ENCODE measurements at places on chromosomes 1 and 21.

GRCh38 chr1:81549588-81550127 is 251.1 kb upstream of the ADGRL2 start:
- DNase-seq = no peak

- no peak for DNase-seq
These were observed 90.3 kb upstream of the PAXBP1 start for GRCh38 chr21:32861866-32862265.

GRCh38 chr1:161138431-161138830 is 6.0 kb upstream of the DEDD start:
- no peak for DNase-seq

DNA sequence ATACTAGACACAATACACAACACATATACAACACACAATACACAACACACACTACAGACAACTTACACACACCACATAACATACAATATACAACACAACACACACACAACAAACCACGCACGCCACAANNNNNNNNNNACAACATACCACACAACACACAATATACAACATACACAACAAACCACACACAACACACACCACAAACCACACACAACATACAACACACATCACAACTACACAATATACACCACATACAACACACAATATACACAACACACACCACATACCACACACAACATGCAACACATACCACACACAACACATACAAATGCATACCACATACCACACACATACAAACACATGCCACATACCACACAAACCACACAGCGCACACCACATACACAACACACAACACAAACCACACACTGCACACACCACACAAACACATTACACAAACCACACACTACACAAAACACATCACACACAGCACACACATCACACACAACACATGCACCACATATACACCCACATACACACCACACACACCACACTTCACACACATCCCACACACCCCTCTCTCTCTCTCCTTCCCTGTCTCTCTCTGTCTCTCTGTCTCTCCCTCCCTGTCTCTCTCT is 108.3 kb downstream of the ETS2 start:
- no peak for DNase-seq

DNA sequence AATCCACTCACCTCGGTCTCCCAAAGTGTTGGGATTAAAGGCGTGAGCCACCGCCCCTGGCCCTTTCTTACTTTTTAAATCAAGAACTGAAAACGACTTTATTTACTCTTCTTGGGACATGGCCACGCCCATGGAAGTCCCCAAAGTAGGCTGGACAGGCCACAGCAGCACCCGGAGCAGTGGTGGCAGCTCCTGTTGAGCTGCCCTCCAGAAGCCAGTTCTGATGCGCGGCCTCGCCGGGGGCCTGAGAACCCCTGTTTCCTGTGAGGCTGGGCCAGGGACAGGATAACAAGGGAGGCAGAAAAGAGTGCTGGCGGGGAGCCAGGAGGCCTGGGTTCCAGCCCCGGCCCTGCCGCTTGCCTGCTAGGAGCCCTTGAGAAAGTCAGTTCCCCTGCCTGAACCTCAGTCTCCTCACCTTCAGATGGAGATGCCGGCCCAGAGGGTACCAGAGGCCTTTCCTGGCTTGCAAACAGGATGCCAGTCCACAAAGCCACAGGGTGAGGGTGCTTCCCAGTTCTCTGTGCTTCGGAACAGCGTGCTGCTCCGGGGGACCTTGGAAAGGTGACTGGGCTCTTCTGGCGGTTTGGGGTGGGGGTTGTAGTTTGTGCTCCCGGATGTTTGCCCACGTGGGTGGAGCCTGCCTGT is 59.4 kb downstream of the RUNX3 start:
- peak; percentile 33 for DNase-seq

DNA sequence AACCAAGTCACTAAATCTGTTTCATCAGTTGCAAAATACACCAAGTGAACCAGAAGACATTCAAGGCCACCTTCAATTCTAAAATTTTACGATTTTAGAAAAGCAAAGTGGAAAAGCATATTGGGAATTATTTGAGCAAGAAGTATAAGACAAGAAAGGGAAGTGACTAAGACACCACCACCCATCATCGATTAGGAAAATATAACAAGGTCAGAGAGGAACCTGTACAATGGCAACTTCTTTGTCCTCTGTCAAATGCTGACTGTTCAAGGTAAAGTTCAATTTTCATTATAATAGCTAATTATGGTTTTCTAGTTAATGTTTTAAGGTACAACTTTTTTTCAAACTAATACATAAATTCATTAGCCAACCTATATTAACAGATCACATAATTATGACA is 10.8 kb downstream of the FRRS1 start:
- DNase-seq = no peak

DNA sequence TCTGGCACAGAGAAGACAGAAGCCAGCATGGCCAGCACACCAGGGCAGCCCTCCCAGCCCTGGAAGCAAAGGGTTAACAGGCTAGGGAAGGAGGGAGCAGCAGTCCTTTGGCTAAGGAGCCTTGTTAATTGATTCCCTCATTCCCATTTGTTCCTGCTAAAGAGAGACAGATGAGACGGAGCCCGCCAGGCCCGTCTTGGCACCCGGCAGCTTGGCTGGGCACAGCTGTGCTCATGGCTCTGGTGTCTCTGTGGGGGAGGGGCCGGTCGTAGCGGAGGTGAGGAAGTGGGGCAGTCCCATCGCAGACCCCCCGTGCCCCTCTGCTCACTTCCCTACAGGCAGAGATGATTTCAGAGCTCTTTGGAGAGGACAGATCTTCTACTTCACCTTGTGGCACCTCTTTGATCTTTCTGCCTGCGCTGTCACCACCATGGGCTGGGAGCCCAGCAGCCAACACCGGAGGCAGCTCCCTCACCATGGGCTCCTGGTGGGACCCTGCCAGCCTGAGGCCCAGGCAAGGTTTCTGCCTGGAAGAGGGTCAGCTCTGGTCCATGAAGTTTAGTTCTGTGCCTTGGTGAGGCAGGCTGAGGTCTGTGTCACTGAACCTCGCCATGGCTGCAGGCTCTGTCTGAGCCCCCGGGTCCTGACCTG is 38.0 kb downstream of the FOXO6 start:
- no peak for DNase-seq

GRCh38 chr1:205354259-205355074 is 2.3 kb downstream of the KLHDC8A start:
- DNase-seq = peak; percentile 56

- no peak for DNase-seq
These were observed 48.3 kb upstream of the SLC22A15 start for GRCh38 chr1:115927971-115928370.

GRCh38 chr21:34743831-34744230 is 75.0 kb downstream of the CLIC6 start:
- no peak for DNase-seq

GRCh38 chr1:211896958-211897357 is 66.4 kb upstream of the LPGAT1 start:
- no peak for DNase-seq

DNA sequence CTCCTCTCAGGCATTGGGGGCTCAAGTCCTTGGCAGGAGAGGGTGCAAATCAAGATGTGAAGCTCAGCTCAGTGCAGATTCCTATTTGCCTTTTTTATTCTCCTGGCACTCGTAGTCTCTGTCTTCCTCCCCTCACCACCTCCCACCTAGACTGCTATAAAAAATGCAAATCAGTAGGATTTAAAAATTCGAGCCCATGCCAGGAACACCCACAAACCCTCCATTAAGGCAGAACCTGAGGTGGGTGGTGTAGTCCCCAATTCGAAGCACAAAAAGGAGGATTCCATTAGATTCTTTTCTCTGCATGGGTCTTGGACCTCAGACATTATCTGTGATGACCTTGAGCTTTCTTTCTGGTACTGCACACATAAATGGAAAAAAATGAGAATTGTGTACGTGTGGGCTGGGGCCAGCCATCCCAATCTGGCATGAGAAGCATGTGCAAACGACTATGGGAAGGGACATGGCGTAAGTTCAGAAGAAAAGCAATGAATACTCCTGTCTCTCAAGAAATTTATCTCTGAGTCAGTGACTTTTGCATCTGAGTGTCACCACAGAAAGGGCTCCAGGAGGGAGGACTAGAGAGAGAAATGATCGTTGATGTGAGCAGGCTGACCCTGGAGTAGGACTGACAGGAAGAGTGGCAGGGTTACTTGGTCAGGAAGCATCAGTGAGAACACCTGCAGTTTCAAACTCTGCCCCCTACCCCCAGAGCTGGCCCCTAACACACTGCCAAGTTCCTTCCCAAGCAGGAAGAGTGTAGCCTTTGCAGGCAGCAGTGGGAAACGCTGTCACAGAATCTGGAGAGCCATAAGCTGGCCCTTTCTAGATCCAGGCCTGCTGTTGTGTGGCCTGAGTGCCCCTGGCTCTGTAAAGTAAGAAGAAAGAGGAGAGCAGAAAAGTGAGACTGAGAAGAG is 1.7 kb downstream of the INKA2 start:
- no peak for DNase-seq

GRCh38 chr1:173688300-173688699 is 18.6 kb upstream of the ANKRD45 start:
- DNase-seq = no peak

DNA sequence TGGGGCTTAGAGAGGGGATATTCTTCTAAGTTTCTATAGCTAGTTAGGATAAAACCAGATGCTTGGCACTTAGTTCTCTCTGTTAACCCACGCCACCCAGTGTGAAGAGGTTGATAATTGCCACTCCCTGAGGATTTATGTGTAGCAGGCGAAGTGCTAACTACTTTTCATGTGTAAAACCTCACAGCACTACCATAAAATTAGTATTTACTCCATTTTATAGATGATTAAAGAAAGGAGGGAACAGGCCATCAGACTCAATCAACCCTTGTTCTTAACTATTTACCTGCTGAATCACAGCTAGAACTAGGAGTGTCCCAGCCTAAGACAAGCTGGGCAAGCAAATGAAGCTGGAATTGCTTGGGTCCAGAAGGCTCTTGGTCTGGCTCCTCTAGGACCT is 8.9 kb downstream of the LIN28A start:
- DNase-seq = no peak

- DNase-seq = no peak
These were observed 245.9 kb upstream of the SGIP1 start for GRCh38 chr1:66288048-66288447.

GRCh38 chr1:204426971-204427701 is 15.5 kb upstream of the PPP1R15B start:
- DNase-seq = no peak

DNA sequence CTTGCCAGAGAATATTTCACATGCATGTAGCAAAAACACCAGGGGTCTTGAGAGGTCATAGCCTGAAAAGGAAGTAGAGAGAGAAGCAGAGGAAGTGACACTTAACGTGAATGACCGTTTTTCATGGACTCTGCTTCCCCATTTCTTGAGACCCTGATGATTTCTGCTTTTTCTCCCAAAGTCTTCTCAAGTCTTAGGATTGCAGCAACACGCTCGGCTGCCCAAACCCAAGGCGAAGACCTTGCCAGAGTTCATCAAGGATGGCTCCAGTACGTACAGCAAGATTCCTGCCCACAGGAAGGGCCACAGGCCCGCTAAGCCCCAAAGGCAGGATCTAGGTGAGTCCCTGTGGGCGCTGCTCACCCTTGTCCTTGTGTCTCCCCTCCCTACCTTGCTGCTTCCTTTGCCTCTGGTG is 12.8 kb downstream of the THEMIS2 start:
- DNase-seq = peak; percentile 3

DNA sequence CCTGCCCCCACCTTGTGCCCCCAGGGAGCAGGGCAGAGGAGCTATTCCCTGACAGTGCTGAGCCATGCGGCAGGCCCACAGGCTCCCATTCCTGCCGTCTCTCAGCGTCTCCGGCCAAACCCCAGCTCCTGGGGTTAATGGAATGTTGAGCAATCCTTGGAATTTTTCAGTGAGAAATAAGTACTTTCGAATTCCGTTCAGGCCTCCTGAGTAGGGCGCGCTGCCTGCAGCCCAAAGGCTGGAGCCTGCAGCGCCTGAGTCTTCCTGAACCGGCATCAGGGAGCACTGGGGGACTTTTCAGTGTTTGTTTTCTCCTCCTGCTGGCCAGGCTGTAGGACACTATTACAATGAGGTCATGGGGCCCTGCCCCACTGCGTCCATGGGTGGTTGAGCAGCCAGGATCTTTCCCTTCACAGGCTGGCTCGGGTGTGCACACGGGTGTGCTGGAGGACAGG is 33.3 kb upstream of the CSF1 start:
- DNase-seq = no peak

DNA sequence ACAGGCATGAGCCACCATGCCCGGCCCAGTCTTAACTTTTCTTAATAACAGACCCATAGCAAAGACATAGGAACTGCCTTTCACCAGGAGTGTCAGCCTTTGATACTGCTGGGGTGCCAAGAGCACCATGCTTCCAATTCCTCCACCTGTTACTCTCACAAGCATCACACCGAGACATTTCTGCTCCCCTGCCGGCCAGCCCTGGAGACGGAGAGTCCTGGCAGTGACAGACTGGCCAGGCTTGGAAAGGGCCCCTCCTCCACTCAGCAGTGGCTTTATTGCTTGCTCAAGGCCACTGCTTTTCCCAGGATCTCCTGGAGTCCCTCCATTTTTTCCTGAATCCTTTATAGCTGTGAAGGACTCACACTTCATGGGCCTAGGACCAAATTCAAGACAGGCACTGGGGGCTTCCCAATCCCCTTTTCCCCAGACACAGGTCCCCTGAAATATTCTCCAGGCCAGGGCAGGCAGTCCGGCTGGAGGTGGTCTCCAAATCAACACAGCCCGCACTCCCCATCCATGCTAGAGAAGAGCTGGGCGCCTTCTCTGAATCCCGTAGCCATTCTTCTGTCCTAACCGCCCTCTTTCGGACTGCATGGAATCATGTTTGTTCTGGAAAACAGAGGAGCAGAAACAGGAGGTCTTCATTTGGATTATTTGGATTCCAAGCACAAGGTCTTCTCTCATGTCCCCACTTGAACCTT is 25.5 kb upstream of the PTPRF start:
- DNase-seq = no peak

DNA sequence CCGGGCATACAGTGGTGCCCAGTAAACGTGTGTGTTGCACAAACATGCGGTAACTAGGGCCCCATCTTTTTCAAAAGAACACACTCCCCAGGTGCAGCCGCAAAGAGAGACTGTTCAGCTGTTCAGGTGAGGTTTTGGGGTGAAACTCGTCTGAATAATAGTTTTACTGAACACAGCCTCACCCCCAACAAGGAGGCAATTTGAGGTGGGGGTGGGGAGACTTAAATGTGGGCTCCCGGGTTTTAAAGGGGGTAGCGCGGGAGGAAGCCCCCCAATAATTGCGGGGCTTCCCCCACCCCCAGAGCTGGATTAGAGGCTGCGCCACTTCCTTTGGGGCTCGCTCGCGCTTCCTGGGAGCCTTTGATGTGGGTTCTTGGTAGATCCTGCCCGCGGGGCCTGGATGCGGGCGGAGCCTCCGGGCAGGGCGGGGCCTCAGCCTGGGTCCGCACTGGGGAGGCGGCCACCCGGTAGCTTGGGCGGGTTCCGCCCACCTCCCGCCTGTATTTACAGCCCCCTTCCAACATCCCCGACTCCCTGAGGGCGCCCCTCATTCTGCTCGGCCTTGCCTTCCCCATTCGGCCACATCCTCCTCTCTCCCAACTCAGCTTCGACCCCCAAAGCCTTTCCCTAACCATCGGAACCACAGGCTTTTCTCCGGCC is 6.4 kb upstream of the EPHA2 start:
- no peak for DNase-seq

GRCh38 chr1:28056129-28056925 is 32.1 kb downstream of the EYA3 start:
- peak; percentile 72 for DNase-seq
